ENCODE measurements at places on chromosomes 1 and 21.
A peak's percentile ranks its signal among the peaks of the same experiment; 100 is the strongest.

- DNase-seq, result no peak
These were observed 52.0 kb downstream of the CD2 start for GRCh38 chr1:116806245-116806644.

DNA sequence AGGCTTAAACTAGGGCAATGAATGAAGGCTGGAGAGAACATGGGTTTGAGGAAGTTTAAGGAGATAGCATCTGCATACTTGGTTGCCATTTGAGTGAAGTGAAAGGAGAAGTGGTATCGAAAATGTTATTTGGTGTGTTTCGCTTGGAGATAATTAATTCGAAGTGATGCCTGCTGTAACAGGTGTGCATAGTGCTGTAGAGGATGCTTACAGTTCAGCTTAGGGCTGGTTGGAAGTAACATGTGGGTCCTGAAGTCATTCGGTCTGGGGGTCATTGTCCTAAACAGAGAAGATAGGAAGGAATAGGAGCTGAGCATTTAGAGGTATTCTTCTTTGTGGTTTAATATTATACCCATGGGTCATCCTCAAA, 301 bp upstream of the NUDT17 start:
- DNase-seq, result no peak

GRCh38 chr1:45275054-45275453, 51.6 kb upstream of the HPDL start:
- DNase-seq, result no peak

- DNase-seq, result peak; percentile 24
These were observed 15.1 kb upstream of the FOXJ3 start for GRCh38 chr1:42350086-42350485.

- no peak for DNase-seq
These were observed 549.7 kb downstream of the SMYD3 start for GRCh38 chr1:245957427-245957826.

- no peak for DNase-seq
These were observed 98.2 kb upstream of the ZNHIT6 start for GRCh38 chr1:85806236-85806965.

- no peak for DNase-seq
These were observed 32.0 kb downstream of the MTF2 start for GRCh38 chr1:93111065-93111464.

GRCh38 chr1:228109962-228110488, 926 bp upstream of the MRPL55 start:
- DNase-seq, result peak; percentile 37

GRCh38 chr1:170460001-170460400, 72.0 kb upstream of the GORAB start:
- DNase-seq, result no peak

DNA sequence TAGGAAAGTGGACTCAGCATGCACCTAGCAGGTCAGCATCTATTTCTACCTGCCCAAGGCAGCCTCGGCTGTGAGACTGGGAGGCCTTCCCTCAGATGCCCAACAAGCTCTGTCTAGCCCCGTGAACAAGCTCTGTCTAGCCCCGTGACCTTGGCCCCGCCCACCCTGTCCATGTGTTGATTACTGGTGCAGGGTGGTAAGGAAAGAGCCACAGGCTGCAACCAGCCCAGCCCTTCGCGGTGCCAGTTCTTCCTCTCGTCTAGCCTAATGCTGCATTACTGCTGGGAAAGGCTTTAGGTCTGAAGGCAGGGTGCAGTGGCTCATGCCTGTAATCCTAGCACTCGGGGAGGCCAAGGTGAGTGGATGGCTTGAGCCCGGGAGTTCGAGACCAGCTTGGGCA, 2.2 kb downstream of the GPR153 start:
- no peak for DNase-seq

- no peak for DNase-seq
These were observed 27.4 kb upstream of the ZBTB21 start for GRCh38 chr21:42037516-42037915.

GRCh38 chr1:191608367-191608766, 549.9 kb upstream of the RGS18 start:
- peak; percentile 30 for DNase-seq
